ENCODE measurements at places on chromosomes 7 and 10.

- DNase-seq, result no peak
Observed at GRCh38 chr10:47384148-47384921, at the start of gene ZNF488. ZNF488 (minus strand) TSS chr10:47384293; CDS start chr10:47368829, 15,464 bp downstream.

DNA sequence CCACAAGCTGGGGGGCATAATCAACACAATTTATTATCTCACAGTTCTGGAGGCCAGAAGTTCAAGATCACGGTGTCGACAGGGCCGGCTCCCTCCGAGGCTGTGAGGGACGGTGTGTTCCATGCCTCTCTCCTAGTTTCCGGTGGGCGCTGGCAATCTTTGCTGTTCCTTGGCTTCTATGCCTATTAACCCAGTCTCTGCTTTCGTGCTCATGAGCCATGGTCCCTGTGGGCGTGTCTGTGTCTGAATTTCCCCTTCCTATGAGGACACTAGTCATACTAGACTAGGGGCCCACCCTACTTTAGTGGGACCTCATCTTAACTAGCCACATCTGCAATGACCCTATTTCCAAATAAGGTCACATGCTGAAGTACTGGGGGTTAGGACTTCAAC, 29.4 kb downstream of the HIPK2 start:
- DNase-seq, result no peak

DNA sequence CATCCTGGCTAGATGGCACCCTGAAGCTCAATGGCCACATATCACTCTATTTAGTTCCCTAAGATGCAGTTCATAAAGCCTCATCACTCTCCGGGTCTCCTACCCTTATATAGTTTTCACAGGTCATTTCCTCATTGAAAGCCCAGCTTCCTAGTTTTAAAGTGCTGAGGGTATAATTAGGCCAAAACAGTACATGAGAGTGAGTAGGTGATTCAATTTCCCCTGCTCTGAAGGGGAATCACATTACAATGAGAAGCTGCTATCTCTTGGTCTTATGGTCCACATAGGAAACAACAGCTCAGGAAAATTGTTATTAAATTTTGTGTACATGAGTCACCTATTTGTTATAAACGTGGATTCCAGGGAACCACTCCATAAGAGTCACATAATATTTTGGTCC, 162.0 kb downstream of the SEMA3E start:
- peak; percentile 15 for DNase-seq

DNA sequence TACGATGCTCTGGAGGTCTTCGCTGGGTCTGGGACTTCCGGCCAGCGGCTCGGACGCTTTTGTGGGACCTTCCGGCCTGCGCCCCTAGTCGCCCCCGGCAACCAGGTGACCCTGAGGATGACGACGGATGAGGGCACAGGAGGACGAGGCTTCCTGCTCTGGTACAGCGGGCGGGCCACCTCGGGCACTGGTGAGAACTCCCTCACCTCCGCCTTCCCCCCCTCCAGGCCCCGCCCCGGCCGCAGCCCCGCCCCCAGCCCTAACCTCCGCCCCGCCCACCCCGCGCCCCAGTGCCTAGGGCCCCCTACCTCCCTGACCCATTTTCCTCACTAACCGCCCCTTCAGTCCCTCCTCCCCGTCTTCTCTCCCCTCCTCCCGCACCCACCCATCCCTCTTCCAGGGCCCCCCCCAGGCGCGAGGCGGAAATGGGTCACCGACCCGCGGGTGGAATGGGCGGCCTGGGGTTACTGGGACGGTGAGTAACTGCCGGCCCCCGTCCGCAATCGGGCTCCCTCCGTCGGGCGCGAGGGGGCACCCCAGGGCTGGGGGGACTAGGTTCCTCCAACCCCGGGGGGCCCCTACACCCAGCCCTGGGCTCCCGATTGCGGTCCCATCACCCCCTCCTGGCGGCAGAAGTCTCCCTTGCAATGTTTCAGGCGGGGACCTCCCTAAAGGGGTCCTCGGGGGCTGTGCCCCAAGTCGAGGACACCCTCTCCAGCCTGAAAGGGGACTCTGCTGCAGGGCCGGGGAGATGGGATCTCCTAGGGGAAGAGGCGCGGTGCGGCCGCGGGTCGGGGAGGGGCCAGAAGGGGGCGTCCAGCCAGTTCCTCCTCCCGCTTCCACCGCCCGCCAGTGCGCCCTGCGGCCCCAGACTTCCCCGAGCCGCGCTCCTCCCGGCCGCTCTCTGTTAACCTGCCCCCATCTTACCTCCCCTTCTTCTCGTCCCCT, 2.1 kb downstream of the PCOLCE start:
- no peak for DNase-seq

GRCh38 chr7:20388084-20388483, 57.4 kb downstream of the ITGB8 start:
- DNase-seq, result no peak

DNA sequence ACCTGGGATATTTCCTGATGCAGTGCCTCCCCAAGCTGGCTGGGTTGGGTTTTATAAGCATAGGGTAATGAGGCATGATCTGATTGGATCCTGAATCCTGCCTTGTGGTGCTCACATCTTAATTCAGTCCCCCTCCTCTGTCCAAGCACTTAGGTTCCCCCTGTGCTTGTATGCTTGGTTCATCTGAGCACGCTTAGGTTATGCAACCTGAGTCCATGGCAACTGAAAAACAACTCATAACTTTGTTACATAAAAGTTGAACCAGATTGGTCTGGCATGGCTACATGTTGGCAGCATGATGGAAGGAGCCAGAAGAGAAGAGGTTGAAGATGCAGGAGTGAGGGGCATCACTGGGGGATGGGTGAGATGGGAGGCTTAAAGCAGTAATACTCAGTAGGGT, 57.3 kb upstream of the OSBPL3 start:
- DNase-seq, result no peak

DNA sequence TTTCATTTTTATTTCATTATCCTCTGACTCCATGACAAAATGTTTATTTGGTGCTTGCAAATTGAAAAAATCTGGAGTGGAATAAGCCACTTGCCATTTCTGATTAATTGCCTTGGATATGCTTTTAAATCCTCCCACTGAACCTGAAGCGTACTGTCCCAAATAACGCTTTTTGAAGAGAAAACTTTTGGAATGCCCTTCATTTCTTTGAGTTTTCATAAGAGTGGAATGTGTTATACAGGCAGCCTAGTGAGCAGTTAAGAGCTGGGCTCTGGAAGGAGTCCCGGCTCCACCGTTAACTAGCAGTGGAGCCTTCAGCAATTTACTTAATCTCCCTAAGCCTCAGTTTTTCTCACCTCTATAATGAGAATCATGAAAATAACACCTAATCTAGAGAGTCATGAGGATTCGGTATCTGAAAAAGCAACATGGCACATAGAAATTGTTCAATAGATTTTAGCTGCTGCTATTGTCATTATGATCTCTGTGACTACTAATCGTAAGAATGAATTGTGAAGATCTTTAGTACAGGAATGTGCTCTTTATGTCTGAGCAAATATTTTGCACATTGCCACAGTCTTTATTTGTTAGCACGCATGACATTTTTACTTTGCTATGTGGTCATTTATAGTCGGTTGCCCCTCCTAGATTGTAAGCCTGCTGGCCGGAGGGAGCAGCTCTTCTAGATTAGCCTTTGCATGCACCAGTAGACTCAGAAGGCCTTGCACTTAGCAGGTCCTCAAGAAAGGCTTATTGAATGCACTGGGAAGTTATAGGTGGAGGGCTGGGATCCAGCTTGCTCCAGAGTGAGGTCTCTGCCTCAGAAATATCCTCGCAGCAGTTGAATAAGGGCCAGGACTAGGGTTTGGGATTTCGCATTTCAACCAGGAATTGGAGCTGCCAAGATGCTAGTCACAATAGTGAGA, 59.4 kb downstream of the PLCE1 start:
- no peak for DNase-seq

DNA sequence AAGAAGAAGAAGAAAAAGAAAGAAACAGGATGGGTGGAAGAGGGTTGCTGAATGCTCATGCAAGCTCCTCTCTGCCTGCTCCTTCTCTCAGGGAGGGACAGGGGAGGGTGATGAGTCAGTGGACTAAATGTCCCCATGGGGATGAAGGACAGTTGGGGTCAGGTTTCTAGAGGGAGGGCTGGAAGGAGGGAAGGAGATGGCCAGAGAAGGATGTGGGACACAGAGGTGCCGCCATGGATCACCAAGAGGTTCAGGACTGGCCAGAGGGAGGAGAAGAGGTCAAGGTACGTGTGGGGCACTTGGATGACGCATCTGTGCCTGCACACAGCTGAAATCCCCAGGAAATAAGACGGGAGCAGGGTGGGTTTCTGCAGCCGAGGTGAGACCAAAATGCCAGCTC, 88.9 kb upstream of the GTF2I start:
- DNase-seq, result no peak

DNA sequence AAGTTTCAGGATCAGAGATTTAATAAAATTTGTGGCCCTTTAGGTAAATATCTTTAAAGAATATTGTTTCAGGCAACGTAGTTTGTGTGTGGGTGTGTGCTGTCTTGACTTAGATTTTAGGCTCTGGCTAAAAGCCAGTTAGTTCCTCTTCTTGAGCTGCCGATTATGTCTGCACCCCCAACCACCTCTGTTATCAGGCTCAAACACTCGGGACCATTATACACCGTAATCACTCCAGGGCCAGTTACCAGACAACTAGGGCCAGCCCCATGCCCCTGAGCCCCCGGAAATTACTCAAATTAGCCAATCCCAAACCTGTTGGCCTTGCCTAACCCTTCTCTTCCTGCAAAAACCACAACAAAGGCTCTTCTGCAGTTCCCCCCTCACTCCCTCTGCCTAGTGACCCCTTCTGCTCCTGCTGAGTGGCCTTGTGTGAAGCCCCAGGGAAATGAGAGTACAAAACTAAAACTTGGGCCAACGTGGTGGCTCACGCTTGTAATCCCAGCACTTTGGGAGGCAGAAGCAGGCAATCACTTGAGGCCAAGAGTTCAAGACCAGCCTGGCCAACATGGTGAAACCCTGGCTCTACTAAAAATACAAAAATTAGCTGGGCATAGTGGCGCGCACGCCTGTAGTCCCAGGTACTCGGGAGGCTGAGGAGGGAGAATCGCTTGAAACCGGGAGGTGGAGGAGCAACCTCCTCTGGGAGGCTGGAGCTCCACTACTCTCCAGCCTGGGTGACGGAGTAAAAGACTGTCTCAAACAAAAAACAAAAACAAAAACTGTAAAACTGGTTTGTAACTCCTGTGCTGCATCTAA, 9.2 kb upstream of the HNRNPF start:
- no peak for DNase-seq

DNA sequence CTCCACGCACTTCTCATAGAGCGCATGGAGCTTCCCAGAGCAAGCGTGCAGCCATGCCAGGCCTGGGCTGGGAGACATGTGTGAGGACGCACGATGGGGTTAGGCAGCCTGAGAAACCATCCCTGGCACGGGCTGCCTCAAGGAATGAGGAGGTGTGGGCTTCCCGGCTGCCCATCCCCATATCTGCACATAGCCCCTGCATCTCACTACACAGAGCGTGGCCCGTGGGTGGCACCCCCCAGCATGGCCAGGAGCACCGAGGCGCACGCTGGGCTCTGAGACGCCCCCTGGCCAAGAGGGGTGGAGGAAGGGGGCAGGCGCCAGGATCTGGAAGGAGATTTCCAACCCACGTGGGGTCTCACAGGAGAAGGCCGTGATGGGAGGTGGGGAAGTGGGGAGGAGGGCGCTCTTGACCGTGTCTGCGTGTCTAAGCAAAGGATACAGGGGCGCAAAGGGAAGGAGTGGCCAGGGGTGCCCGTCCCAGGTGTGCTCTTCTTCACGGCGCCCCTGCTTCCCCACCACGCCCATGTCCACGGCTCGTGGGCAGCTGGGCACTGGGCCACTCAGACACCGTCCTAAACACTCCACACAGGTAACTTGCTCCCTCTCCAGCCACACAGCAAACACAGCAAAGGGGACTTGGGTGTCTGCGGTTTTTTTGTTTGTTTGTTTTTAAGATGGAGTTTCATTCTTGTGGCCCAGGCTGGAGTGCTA, 340.5 kb downstream of the PTPRN2 start:
- DNase-seq, result no peak

GRCh38 chr10:110681023-110681681, 37.0 kb downstream of the RBM20 start:
- no peak for DNase-seq

GRCh38 chr7:73980206-73980605, 47.8 kb upstream of the ELN start:
- DNase-seq, result no peak

DNA sequence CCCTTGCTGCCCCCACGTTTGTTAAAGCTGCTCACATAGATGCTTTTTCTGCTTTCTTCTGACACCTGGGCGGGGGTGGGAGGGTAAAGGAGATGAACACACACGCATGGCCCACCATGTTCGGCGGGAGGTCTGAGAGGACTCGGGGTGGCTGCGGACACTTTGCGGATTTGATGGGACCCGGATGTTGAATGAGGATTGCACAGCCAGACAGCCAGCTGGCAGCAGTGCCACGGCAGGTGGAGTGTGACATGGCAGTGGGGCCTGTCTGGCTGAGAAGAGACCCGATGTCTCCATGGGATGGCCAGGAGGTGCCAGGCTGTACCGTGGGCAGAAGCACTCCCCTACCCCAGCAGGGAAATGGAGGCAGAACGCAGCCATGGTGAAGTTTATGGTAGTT, 31.2 kb downstream of the PPP2R2D start:
- DNase-seq, result no peak

GRCh38 chr10:43115881-43116595, 22.2 kb upstream of the CSGALNACT2 start:
- no peak for DNase-seq

- no peak for DNase-seq
Observed at GRCh38 chr7:135102372-135102771, 45.5 kb upstream of the TMEM140 start.

GRCh38 chr10:70343712-70344111, 38.7 kb downstream of the LRRC20 start:
- no peak for DNase-seq

- no peak for DNase-seq
Observed at GRCh38 chr7:103009466-103010185, 65.0 kb downstream of the FBXL13 start.

DNA sequence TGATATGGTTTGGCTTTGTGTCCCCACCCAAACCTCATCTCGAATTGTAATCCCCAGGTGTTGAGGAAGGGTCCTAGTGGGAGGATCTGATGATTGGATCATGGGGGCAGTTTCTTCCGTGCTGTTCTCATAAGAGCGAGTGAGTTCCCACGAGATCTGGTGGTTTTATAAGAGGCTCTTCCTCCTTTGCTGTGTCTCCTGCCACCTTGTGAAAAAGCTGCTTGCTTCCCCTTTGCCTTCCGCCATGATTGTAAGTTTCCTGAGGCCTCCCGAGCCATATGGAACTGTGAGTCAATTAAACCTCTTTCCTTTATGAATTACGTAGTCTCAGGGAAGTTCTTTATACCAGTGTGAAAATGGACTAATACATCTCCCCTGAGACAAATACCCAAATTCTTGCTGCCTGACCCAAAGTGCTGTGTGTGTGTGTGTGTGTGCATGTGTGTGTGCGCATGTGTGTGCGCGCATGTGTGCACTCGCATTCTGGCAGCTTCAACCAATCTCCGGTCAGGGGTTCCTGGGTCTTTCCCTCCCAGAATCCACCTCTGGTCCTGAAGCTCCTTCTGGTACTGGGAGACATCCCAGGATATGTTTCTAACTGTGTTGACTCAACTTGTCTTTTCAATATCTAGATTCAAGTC, 98.1 kb upstream of the LRRC4 start:
- no peak for DNase-seq

DNA sequence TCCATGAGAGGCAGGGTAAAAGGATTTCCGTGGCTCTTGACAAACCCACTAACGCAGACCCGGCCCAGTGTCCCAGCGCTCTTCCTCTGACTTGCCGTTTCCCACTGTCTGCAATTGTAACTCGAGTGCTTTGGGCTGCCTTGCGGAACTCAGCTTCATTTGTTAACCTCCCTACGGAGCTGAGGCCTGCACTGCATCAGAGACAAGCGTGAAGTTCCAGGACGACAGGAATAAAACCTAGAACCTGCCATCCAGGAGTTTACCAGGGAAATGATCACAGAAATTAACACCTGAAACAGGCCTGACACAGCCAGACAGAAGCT, 76.2 kb downstream of the SFMBT2 start:
- no peak for DNase-seq

- DNase-seq, result no peak
Observed at GRCh38 chr10:80319318-80319717, 29.9 kb upstream of the MAT1A start.

Measured in NCI-H2029 treated with DMSO at 0.1 percent for 48 hours (cell line).